ENCODE measurements at places on chromosomes 6 and 20.

DNA sequence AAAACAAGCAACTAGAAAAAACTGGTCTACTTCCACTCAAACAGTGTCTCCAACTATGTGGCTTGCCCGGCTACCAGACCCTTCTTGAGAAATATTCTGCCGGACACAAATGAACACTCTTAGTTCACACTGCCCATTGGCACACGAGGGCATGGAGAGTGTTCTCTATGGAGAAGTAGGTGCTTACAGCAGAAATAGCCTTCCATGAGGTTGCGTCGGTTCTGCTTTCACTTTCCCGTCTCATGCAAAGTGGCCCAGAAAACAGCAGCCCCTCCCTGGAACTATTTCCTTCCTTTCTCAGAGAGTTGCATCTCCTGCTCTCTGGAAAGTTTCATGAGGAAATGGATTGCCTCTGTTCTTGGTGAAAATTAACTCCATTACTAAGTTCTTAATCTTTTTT is 9.5 kb upstream of the HLA-DOA start:
- no peaks in the 10 kb centered on the region for H3K36me3 ChIP-seq
- peak overlapping the region; percentile 30 for H3K4me3 ChIP-seq
- no peak overlapping the region for H3K27ac ChIP-seq
- peak; percentile 49 for DNase-seq
- peaks cover 21% of the 10 kb centered on the region for H3K4me1 ChIP-seq
- H3K27me3 ChIP-seq, result peaks cover 5% of the 10 kb centered on the region

- H3K36me3 ChIP-seq, result no peaks in the 10 kb centered on the region
- H3K27me3 ChIP-seq, result peaks cover 4% of the 10 kb centered on the region
- no peak for DNase-seq
- no peak overlapping the region for H3K27ac ChIP-seq
Observed at GRCh38 chr6:170470734-170471133, 82.4 kb downstream of the PSMB1 start.

GRCh38 chr20:50022676-50023075 is 39.9 kb downstream of the SNAI1 start:
- no peak for DNase-seq
- no peaks in the 10 kb centered on the region for H3K4me1 ChIP-seq
- no peak overlapping the region for H3K27ac ChIP-seq
- no peak overlapping the region for H3K4me3 ChIP-seq
- H3K27me3 ChIP-seq, result no peaks in the 10 kb centered on the region
- H3K36me3 ChIP-seq, result no peaks in the 10 kb centered on the region

GRCh38 chr6:27901801-27902200 is 10.4 kb downstream of the OR2B2 start:
- H3K4me1 ChIP-seq, result peaks cover 7% of the 10 kb centered on the region
- no peak overlapping the region for H3K27ac ChIP-seq
- DNase-seq, result no peak
- no peaks in the 10 kb centered on the region for H3K36me3 ChIP-seq
- H3K27me3 ChIP-seq, result no peaks in the 10 kb centered on the region

GRCh38 chr6:42257614-42258013 is 40.0 kb upstream of the MRPS10 start:
- H3K4me3 ChIP-seq, result no peak overlapping the region
- DNase-seq, result no peak
- no peaks in the 10 kb centered on the region for H3K27me3 ChIP-seq
- no peak overlapping the region for H3K27ac ChIP-seq
- peaks cover 60% of the 10 kb centered on the region for H3K36me3 ChIP-seq

DNA sequence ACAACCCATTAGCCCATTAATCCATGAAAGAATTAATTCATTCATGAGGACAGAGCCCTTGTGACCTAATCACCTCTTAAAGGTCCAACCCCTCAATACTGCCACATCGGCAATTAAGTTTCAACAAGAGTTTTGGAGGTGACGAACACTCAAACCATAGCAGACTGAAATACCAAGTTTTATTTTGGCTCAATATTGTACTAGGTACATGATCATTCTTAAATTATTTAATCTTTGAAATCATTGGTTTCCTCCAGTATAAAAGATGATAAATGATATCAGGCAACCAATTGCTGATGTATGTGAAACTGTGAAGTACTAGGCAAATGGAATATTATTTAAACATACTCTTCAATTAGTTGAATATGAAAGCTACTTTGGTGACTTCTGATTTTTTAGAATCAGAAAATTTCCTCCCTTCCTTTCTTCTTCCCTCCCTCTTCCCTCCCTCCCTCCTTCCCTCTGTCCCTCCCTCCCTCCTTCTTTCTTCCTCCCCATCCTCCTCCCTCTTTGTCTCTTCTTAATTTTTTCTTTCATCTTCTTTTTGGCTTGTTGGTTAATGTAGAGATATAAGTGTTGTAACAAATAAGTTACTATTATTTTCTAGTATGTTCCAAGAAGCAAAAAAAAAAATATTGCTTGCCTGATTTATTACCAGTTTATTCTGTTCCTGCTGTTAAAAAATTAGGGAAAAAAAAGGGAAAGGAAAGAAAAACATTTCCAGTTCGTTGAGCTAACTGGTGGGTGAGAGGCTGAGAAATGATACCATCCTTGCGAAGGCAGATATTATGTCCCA is 233.9 kb upstream of the ZNF217 start:
- peaks cover 7% of the 10 kb centered on the region for H3K4me1 ChIP-seq
- H3K36me3 ChIP-seq, result no peaks in the 10 kb centered on the region
- no peak for DNase-seq
- H3K27ac ChIP-seq, result no peak overlapping the region
- no peaks in the 10 kb centered on the region for H3K27me3 ChIP-seq

- no peak overlapping the region for H3K27ac ChIP-seq
- H3K4me3 ChIP-seq, result no peak overlapping the region
- DNase-seq, result no peak
Observed at GRCh38 chr6:83696674-83697073, 12.2 kb downstream of the SNAP91 start.

DNA sequence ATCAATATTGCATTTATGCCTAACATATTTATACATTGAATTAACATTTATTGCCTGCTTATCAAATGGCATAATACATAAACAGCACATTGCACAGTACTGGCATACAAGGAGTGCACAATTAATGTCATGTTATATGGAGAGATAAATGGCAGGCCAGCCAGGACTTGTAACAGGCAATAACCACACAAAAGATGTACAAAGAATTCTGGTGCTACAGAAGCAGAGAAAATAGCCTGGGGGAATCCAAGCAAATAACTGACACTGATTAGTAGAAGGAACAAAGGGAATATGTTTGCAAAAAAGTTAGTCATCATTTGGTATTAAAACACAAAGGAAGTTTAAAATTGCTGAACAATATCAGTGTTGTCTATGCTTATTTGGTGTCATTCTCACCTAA is 27.3 kb downstream of the COL21A1 start:
- no peaks in the 10 kb centered on the region for H3K36me3 ChIP-seq
- no peaks in the 10 kb centered on the region for H3K4me1 ChIP-seq
- no peaks in the 10 kb centered on the region for H3K27me3 ChIP-seq
- H3K4me3 ChIP-seq, result no peak overlapping the region
- H3K27ac ChIP-seq, result no peak overlapping the region

- DNase-seq, result no peak
- H3K4me3 ChIP-seq, result no peak overlapping the region
- H3K27ac ChIP-seq, result no peak overlapping the region
- no peaks in the 10 kb centered on the region for H3K36me3 ChIP-seq
- no peaks in the 10 kb centered on the region for H3K4me1 ChIP-seq
Observed at GRCh38 chr6:39962831-39963230, 28.6 kb upstream of the MOCS1 start.

DNA sequence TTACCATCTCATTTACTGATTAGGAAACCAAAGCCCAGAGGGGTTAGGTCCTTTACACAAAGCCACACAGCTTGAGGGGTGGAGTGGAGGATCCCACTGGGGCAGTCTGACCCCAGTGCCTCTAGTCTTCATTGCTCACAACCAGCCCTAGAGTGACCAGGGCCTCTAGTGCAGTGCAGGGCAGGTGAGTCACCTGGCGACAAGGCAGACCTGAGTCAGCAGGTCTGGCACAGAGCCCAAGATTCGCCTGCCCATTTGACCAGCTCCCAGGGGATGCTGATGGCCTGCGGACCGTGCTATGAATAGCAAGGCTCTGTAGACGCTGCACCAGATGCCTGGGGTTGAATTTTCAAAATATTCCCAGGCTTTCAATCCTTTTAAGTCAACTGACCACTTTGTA is 29.9 kb downstream of the CDH26 start:
- no peak overlapping the region for H3K27ac ChIP-seq
- H3K27me3 ChIP-seq, result no peaks in the 10 kb centered on the region
- no peaks in the 10 kb centered on the region for H3K36me3 ChIP-seq
- H3K4me1 ChIP-seq, result no peaks in the 10 kb centered on the region

Data from CD4-positive, alpha-beta T cell (primary cell).